Endodermal cell (in vitro differentiated cells): ENCODE measurements at places on chromosomes 12 and 14. TPM values are rescaled to one million over a fixed set of nuclear protein-coding genes. Genes with fewer than 3 reads are reported as not detected.

DNA sequence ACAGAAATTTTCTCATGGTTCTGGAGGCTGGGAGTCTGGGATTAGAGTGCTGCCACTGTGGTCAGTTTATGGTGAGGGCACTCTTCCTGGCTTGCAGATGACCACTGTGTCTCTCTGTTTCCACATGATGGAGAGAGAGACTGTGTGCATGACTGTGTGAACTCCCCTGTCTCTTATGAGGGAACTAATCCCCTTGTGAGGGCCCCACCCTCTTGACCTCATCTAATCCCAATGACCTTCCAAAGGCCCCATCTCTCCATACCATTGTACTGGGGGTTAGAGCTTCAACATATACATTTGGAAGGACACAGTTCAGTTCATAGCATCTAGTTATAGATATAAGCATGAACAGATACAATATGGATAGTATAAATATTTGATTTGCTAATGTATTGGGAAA, 31.7 kb downstream of the ANO6 start:
- no peaks in the 10 kb centered on the region for H3K4me1 ChIP-seq
- H3K4me3 ChIP-seq, result no peak overlapping the region
- DNase-seq, result no peak
- H3K27me3 ChIP-seq, result no peaks in the 10 kb centered on the region
- no peaks in the 10 kb centered on the region for H3K36me3 ChIP-seq

DNA sequence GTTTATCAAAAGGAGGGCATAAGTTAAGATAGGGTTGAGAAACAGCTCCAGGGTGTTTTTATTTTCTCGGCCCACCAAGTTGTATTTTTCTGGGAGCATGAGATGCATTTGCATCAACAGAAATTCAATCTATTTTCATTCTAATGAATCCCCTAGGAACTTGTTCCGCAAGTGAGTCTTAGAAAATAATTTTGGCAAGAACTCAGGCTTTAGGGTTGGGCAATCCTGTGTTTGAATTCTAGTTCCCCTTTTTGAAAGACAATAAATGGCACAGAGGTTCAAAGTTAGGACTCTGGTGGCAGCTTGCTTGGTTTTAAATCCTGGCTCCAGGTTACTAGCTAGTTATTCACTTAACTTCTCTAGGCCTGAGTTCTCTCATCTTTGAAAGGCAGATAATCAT, 23.7 kb downstream of the SLC5A8 start:
- no peak overlapping the region for H3K27ac ChIP-seq
- no peak overlapping the region for H3K4me3 ChIP-seq
- DNase-seq, result no peak
- no peaks in the 10 kb centered on the region for H3K4me1 ChIP-seq
- no peaks in the 10 kb centered on the region for H3K36me3 ChIP-seq

GRCh38 chr12:75571656-75572205, 60.3 kb upstream of the KRR1 start:
- H3K27me3 ChIP-seq, result no peaks in the 10 kb centered on the region
- H3K36me3 ChIP-seq, result no peaks in the 10 kb centered on the region
- no peaks in the 10 kb centered on the region for H3K4me1 ChIP-seq
- no peak for DNase-seq
- no peak overlapping the region for H3K27ac ChIP-seq

GRCh38 chr14:54440037-54440436, 1.1 kb downstream of the CNIH1 start:
- DNase-seq, result no peak
- peak overlapping the region; percentile 98 for H3K27ac ChIP-seq
- H3K4me1 ChIP-seq, result no peaks in the 10 kb centered on the region
- H3K36me3 ChIP-seq, result peaks cover 4% of the 10 kb centered on the region

GRCh38 chr14:53855574-53855973, 101.1 kb downstream of the BMP4 start:
- H3K27me3 ChIP-seq, result peaks cover 34% of the 10 kb centered on the region
- H3K27ac ChIP-seq, result no peak overlapping the region
- H3K4me3 ChIP-seq, result no peak overlapping the region

GRCh38 chr12:132560614-132561426, 49.6 kb downstream of the LRCOL1 start:
- H3K36me3 ChIP-seq, result peaks cover 8% of the 10 kb centered on the region
- DNase-seq, result peak; percentile 98
- peak overlapping the region; percentile 66 for H3K27ac ChIP-seq
- no peaks in the 10 kb centered on the region for H3K4me1 ChIP-seq
- H3K27me3 ChIP-seq, result peaks cover 6% of the 10 kb centered on the region

- H3K27me3 ChIP-seq, result peaks cover 11% of the 10 kb centered on the region
- no peak overlapping the region for H3K27ac ChIP-seq
- DNase-seq, result no peak
- no peaks in the 10 kb centered on the region for H3K36me3 ChIP-seq
- H3K4me3 ChIP-seq, result no peak overlapping the region
- H3K4me1 ChIP-seq, result no peaks in the 10 kb centered on the region
Observed at GRCh38 chr14:76389841-76390240, 13.9 kb downstream of the ESRRB start.

DNA sequence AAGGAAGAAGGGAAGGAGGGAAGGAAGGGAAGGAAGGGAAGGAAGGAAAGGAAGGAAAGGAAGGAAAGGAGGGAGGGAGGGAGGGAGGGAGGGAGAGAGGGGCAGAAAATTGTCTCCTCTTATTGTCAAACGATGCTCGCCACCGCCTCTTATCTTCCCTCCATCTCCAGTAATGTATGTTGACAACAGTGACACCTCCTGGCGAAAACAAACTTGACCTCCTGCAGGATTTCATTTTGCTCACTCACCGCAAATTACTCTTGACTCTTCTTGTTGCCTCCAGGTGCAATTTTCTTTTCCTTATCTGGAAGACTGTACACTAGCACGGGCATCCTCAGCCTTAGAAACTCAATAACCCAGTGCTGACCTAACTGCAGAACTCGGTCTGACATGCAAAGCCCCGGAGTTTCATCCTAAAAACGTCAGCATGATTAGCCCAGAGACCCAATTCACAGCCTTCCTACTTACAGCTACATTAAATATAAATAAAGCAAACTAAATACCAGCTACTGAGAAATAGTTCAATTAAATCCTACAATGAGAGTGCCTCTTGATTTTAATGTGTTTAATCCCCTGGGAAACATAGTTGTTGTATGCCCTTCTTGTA, 512.4 kb upstream of the TMPO start:
- no peak overlapping the region for H3K27ac ChIP-seq
- no peaks in the 10 kb centered on the region for H3K36me3 ChIP-seq
- H3K4me1 ChIP-seq, result no peaks in the 10 kb centered on the region
- H3K4me3 ChIP-seq, result no peak overlapping the region

DNA sequence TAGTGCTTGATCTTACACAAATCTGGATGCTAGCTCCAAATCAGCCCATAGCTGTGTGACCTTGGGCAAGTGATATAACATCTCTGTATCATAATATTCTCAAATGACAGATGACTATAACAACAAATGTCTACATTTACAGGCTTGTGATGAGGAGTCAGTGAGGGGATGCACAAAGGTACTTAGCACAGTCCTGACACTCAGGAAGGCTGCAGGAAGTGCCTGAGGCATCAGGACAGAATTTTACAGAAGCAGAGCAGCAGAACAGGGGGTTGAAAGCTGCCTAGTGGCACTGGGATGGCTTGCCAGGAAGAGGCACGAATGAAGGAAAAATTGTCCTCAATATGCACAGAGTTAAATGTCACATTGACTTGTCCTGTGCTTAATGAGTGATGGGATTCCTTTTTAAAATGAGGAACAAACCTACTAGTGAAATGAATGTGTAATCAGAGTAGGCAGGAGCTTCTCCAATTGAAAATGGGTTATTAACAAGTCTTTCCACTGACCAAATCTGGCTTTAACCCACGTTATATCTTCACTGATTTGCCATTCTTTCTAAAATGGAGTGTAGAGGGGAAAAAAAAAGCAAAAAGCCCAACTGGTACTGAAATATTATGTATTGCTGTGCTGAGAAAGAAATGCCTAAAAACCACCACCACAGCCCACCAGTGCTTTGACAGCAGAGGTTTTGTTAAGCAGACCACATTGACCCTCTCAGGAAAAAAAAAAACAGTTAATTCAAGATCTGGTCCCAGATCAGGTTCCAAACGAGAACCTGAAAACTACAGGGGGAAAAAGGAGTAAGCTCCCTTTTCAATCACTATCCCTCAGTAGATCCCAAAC, 11.6 kb downstream of the BTG1 start:
- H3K27ac ChIP-seq, result no peak overlapping the region
- no peaks in the 10 kb centered on the region for H3K36me3 ChIP-seq
- H3K4me1 ChIP-seq, result peaks cover 6% of the 10 kb centered on the region
- H3K4me3 ChIP-seq, result no peak overlapping the region
- DNase-seq, result no peak
- H3K27me3 ChIP-seq, result peaks cover 44% of the 10 kb centered on the region

GRCh38 chr14:53444677-53445312, 291.7 kb upstream of the DDHD1 start:
- H3K4me1 ChIP-seq, result peaks cover 6% of the 10 kb centered on the region
- H3K27me3 ChIP-seq, result no peaks in the 10 kb centered on the region
- H3K36me3 ChIP-seq, result no peaks in the 10 kb centered on the region
- H3K27ac ChIP-seq, result no peak overlapping the region

GRCh38 chr12:83823386-83824045, 1089.1 kb downstream of the SLC6A15 start:
- H3K4me1 ChIP-seq, result no peaks in the 10 kb centered on the region
- H3K36me3 ChIP-seq, result no peaks in the 10 kb centered on the region
- peak; percentile 98 for DNase-seq
- H3K27me3 ChIP-seq, result no peaks in the 10 kb centered on the region
- no peak overlapping the region for H3K4me3 ChIP-seq
- H3K27ac ChIP-seq, result no peak overlapping the region

GRCh38 chr12:120887253-120888043, 16.7 kb downstream of the SPPL3 start:
- no peak for DNase-seq
- no peak overlapping the region for H3K27ac ChIP-seq
- H3K27me3 ChIP-seq, result no peaks in the 10 kb centered on the region
- H3K4me1 ChIP-seq, result peaks cover 10% of the 10 kb centered on the region
- no peaks in the 10 kb centered on the region for H3K36me3 ChIP-seq
- no peak overlapping the region for H3K4me3 ChIP-seq

DNA sequence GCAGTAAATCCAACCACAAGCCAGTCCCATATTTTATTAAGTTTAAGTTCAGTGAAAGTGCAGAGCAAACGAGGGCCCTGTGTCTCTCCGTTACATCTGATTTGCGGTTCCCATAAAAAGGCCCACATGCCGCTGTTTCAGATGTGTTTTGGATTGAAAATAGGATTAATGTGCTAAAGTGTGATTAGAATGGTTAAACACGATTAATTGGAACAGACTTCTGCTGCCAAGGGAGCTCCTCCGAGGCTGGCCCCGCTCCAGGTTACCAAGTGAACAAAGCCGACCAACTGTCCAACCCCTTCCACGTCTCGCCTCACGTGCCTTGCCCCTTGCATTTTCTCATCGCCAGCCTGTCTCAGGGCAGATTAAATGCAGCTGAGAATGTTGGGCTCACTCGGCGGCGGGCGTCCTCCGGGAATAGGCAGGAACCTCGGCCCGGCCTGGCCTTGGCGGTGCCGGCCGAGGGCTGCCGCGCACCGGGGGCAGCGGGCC, 166.5 kb upstream of the GSC start:
- H3K4me1 ChIP-seq, result no peaks in the 10 kb centered on the region
- H3K4me3 ChIP-seq, result no peak overlapping the region
- no peaks in the 10 kb centered on the region for H3K36me3 ChIP-seq
- no peak for DNase-seq
- no peaks in the 10 kb centered on the region for H3K27me3 ChIP-seq

DNA sequence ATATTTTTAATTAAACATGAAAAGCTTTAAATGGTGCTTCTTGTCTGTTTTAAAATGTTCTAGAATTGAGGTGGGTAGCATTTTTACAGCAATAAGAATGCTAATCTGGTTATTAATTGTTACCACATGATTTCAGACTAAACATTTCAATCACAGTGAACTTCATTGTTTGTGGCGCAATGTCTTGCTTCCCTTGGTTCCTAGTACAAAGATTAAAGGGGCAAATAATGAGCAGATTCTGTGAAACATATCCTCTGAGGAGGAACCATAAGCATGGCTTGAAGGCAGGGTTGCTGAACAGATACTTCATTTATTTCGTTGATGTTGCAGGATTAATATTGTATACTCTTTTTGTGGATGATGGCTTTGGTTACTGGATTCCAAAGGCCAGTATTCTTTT, 162.1 kb downstream of the FUT8 start:
- no peak for DNase-seq
- no peaks in the 10 kb centered on the region for H3K27me3 ChIP-seq
- peaks cover 16% of the 10 kb centered on the region for H3K36me3 ChIP-seq
- no peak overlapping the region for H3K4me3 ChIP-seq
- no peaks in the 10 kb centered on the region for H3K4me1 ChIP-seq

DNA sequence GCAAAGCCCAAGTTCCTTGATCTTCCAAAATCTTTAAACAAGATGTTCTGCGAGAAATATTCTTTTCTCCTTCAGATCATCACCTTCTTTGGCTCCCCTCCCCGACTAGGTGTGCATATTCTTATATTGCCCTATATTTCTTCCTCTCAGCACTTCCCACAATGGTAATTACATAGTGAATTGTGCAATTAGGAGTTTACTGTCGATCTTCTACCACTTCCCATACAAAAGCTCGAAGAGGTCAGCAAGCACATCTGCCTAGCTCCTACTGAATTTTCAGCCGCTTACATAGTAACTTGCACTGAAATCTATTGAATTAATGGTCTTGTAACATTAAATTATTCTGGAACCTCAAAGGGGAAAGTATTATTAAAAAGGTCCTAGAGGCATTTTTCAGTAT, 16.7 kb downstream of the OSBPL8 start:
- H3K27ac ChIP-seq, result no peak overlapping the region
- H3K36me3 ChIP-seq, result no peaks in the 10 kb centered on the region
- no peak overlapping the region for H3K4me3 ChIP-seq
- no peaks in the 10 kb centered on the region for H3K4me1 ChIP-seq
- no peaks in the 10 kb centered on the region for H3K27me3 ChIP-seq
- DNase-seq, result no peak

- no peaks in the 10 kb centered on the region for H3K4me1 ChIP-seq
- no peaks in the 10 kb centered on the region for H3K27me3 ChIP-seq
- H3K4me3 ChIP-seq, result no peak overlapping the region
Observed at GRCh38 chr14:84425968-84426367, 1104.0 kb upstream of the FLRT2 start.

- H3K27me3 ChIP-seq, result no peaks in the 10 kb centered on the region
- no peaks in the 10 kb centered on the region for H3K4me1 ChIP-seq
- DNase-seq, result peak; percentile 97
- no peak within 1 kb of the TSS for H3K27ac ChIP-seq
- peaks cover 8% of the 10 kb centered on the region for H3K36me3 ChIP-seq
Observed at GRCh38 chr12:125065021-125065918, at the start of gene AACS. TSS of gene AACS (plus strand) at chr12:125065435. CDS start at chr12:125065585, 150 bp downstream.

The BIN2 gene
- not detected in 2 replicates for total RNA-seq

The WNT1 gene
- total RNA-seq, result not detected in 3 replicates

The E2F7 gene
- total RNA-seq, result 18.0 and 21.2 TPM in 2 replicates

The KRT75 gene
- not detected in 2 replicates for total RNA-seq

The RFX4 gene
- 0.09 TPM in 1 of 3 replicates, not detected in the others for total RNA-seq

The TSHR gene
- total RNA-seq, result not detected in 2 replicates

The SERPINA6 gene
- not detected in 2 replicates for total RNA-seq

The SPIC gene
- not detected in 3 replicates for total RNA-seq

The IFNG-AS1 gene
- not detected in 3 replicates for total RNA-seq

The OAS2 gene
- not detected in 3 replicates for total RNA-seq

The SPSB2 gene
- total RNA-seq, result 35.0 and 36.5 TPM in 2 replicates
